Activated CD4-positive, alpha-beta T cell treated with anti-CD3 and anti-CD28 coated beads, Interleukin-2, amount 50 U/mL, for 16 hours (primary cell): ENCODE measurements at places on chromosomes 7 and 10.
A peak's percentile ranks its signal among the peaks of the same experiment; 100 is the strongest.

DNA sequence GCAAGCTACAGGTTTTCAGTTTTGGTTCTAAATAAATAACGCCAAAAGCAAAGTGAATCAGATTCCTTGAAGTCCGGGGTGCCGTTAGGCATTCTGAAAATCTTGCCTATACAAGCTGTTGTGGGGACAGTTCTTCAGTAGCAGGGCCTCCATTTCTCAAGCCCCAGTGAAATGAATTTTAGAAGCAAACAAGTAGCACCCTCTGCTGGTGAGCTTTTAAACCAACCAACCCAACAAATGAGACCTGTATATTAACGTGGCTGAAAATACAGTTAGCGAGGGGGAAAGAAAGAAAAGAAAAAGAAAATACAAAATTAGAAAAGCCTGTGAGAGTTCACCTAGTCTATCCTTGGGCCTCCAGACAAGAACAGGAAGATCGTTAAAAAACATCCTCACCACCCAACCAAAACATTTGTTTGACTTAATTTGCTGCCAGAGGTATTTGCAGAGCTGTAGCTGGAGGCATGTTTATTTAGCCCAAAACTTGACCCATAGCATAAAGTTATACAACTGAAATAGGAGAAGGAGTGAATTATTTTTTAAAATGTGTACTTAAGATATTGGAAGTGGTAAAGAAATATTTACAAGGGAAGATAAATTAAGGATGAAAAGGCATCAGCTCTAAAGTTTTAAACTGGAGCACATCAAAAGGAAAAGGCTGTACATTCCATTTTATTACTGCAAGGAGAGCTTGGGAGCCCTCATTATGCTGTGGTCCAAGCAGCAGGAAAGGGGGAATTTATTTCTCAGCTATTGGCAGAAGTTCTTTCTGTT is 98.9 kb downstream of the DYNC1I1 start:
- peak; percentile 46 for DNase-seq

DNA sequence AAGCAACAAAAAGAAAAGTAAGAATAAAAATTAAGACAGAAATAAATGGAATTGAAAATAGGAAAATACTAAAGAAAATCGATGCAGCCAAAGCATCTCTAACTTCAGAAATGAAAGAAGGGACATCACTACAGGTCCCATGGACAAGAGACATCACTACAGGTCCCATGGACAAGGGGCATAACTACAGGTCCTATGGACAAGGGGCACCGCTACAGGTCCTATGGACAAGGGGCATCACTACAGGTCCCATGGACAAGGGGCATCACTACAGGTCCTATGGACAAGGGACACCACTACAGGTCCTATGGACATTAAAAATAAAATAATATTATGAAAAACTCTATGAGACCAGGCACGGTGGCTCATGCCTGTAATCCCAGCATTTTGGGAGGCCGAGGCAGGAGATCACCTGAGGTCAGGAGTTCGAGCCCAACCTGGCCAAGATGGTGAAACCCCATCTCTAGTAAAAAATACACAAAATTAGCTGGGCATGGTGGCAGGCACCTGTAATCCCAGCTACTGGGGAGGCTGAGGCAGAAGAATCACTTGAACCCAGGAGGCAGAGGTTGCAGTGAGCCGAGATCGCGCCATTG is 101.0 kb upstream of the DNAAF5 start:
- DNase-seq = no peak

DNA sequence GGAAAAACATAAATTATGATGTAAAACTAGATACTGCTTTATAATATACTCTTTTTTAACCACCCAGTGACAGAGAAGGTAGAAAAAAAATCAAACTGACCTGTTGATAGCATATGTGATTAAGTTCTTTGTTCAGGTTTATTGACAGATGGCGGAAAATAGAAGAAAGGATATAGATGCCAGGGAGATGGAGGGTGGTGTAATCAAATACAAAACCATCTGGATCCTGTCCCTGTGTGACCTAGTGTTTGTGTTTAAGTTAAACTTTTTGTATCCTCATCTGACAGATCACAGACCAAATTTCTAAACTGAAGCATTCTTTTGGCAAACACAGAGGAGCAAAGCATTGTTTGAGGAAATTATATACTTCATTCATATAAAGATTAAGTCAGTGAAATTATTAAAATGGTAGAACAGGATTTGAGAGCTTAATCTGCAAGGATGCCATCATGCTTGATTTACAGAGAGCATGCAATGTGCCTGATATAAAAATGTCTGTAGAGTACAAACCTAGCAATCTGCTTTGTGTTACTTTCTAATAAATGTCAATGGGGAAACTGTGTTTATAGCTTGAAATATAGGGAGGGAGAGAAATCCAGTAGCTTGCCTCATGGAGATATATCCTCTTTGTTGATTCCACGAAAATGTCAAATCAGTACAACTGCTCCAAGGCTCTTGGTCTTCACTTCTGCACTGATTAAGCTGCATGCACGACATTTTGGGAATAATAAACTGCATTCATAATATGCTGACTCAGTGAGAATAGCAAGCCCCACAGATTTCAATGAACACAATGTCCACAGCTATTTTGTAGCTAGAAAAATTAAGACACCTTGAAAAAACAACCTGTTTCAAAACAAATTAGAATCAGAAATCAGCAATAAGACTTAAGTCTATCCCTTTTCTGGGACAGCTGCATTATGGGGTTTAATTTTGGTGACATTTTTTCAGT is 39.0 kb downstream of the SEM1 start:
- no peak for DNase-seq

GRCh38 chr7:101511965-101512364 is 117.1 kb downstream of the MYL10 start:
- DNase-seq = no peak

- no peak for DNase-seq
These were observed 49.6 kb upstream of the PDGFA start for GRCh38 chr7:569071-569855.

DNA sequence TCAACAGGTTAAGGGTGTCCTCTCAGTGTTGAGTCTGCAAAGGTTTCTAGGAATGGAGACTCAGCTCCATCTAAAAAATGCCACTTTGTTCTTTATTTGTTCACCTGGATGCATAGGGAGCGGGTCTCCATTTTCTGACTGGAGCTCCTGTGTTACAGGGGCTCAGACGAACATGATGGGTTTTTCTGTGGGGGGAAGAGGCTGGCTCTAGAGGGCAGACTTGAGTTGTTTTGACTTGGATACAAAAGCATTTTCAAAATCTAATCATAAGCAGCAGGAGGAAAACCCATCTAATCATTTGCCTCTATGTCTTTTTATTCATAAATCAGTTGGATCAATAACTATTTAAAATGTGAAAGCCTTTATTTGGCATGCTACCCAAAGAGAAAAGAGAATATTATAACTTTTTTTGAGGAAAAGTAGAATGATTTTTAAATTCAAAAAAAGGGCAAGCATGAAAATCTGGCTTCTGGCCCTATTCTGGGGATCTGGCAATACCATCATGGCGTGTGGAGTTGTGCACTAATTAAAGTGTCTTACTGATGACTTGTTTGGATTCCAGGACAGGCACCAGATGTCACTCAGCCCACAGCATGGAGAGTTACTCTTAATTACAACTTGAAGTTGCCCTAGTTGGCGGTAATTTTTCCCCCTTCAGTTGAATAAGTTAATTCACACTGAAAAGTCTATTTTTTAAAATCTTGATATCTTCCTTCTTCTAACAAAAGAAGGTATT is 594.9 kb downstream of the REEP3 start:
- no peak for DNase-seq

DNA sequence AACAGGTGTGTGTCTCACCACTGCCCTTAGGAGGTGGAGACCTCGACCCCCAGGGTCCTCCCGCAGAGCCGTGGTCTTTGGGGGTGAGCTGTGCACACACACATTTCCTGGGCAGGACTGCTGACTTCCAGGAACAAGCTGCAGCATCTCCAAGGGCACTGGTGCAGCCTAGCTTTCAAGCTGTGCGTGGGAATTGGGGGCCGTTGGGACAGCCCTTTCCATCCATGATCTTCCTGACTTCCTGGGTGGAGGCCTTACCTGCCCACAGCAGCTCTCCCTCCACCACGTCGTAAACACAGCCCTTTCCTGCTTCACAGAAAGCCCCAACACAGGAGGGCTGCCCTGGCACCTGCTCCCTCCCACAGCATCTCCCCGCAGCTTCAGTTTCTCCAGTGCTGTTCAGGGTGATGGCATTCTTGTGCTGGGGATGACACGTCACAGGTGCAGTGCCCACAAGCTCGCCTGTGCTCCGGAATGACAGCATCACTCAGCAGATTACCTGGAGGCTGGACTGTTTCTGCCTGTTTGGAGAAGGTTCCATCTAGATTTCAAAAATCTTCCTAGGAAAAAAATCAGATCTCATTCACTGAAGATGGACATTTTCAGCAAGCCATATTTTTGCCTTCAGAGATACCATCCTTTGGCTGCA is 208.0 kb upstream of the PPP2R2D start:
- DNase-seq = no peak

- no peak for DNase-seq
These were observed 9.9 kb upstream of the DOCK1 start for GRCh38 chr10:126895214-126895781.

- no peak for DNase-seq
These were observed 51.3 kb upstream of the KCND2 start for GRCh38 chr7:120221666-120222065.

DNA sequence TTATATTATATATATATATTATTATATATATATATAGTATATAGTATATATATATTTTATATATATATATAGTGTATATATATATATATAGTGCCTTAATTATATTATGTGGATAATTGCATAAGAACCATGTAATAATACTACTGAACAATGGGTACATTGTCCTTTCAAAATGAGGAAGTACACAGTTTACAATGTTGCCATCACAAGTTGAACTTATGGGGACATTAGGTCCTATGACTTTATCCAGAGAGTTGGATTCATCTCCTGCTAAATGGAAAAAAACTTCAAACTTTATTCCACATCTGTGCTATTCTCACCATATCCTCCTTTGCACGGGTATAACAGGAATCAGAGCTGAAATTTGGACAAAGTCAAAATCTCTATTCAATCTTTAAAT is 105.0 kb upstream of the AGR3 start:
- no peak for DNase-seq
